Activated CD4-positive, CD25-positive, alpha-beta regulatory T cell treated with anti-CD3 and anti-CD28 coated beads, Interleukin-2, amount 50 U/mL, for 24 hours (primary cell): ENCODE measurements at places on chromosomes 5 and 9.

DNA sequence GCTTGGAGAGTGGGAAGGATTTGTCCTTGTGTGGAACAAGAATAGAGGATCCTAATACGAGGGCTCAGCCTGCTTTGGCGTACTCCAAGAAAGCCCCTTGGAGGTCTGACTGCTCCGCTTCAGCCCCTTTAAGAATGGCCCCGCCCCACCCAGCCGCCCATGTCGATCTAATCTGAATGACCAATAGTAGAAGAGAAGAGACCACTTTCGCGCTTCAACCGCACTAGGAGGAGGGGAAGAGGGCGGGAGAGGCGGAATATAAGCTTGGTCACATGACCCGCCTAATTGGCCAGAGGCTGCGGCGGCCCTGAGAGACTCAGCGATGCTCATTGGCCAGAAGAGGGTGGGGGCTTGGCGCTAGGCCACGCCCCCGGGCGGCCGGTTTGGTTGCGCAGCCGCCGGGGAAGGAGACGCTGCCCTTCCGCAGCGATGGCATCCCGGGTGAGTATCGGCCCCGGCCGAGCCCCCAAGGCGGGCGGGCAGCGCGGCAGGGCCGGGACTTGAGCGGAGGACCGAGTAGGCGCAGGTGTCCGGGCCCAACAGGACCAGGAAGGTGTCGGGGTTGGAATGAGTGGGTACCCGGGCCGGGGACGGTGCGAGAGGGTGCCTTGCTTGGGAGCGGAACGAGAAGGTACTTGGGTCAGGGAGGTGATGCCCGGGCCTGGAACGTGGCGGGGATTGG, at the start of gene MIGA2:
Gene MIGA2 (plus strand): TSS at position 386 of the 682 bp plus-strand sequence. CDS start 3,969 bp downstream, outside the sequence.
- peak; percentile 99 for ATAC-seq

- ATAC-seq: no peak
These were observed 12.1 kb upstream of the RCL1 start for GRCh38 chr9:4780651-4781050.

- ATAC-seq: no peak
These were observed 31.7 kb upstream of the GNA14 start for GRCh38 chr9:77679661-77680368.

DNA sequence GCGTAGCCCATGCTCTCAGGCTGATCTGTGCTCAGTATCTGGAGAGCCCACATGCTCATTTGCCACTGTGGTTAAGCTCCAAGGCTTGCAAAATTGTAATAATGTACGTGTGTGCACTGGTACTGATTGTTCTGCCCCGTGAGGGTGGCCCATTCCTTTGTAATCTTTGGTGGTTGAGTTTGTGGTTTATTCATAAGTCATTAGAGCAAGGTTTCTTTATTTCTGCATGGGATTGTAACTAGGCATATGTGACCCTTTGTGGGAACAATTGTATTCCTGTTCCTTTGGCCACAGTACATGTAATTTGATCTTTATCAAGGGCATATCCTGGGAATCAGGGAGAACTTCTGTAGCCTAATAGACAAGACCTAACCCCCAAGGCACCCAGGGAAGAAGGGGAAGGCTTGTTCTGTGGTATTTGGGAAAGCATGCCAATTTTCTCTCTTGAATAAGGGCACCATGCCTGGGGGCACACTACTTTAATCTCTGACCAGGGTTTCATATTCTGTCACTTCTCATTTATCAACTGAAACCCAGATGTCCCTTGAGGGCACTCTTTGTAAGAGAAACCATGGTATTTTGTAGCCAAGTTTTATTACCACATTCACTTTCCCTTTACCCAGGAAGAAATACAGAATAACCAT, 74.6 kb downstream of the NPR3 start:
- ATAC-seq: no peak

GRCh38 chr5:142719836-142720370, 34.0 kb upstream of the FGF1 start:
- ATAC-seq: no peak

DNA sequence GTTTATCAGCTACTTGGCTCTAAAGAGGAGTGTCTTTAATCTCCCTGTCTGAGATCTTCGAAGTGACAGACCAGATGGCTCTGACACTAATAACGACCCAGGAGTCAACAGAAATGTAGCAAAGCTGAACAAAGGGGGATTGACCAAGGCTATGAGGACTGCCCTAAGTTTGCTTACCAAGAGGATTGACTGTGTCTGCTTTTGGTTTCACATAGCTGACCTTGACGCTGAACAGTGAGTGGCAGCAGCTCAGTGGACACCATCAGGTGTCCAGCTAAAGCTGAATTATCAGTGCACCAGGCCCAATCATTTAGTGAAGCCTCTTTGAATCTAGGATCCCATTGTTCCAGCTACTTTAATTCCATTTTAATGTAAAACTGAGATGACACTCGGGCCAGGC, 262.6 kb downstream of the COX7C start:
- no peak for ATAC-seq

DNA sequence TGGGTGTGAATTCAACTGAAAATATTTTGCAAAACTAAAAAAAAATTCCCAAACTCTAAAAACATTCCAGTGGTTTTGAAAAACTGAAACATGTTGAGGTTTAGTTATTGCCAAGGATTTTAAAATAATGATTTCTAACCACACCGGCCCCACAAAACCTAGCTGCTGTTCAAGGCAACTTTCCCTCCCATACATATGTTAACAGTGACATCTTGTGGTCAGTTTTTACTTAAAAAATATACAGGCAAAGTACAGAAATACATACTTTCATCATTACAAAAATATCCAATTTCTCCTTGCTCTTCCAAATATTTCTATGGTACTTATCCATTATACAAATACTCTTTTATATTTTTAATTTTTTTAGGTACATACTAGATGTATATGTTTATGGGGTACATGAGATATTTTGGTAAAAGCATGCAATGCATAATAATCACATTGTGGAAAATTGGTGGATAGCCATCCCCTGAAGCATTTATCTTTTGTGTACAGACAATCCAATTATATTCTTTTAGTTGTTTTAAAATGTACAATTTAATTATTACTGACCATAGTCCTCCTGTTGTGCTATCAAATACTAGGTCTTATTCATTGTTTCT, 34.4 kb upstream of the MRPS30 start:
- no peak for ATAC-seq

GRCh38 chr9:114450833-114451706, 54.2 kb downstream of the WHRN start:
- ATAC-seq: no peak

- no peak for ATAC-seq
These were observed 60.5 kb downstream of the GLDC start for GRCh38 chr9:6584881-6585597.

DNA sequence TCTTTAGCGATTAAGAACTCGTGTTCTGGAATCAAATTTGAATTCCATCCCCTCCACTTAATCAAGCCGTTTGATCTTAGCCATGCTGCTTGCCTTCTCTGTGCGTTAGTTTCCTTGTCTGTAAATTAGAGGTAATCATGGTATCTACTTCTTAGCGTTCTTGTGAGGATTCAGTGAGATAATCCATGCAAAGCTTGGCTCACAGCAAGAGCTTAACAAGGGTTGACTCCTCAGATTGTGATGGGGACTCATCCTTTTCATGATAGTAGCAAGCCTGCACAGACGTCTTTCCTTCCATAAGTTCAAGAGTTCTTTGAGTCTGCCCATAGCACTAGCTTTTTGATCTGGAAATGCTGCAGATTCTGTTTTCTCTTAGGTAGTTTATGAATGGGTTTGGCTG, 72.8 kb downstream of the TRIO start:
- no peak for ATAC-seq

DNA sequence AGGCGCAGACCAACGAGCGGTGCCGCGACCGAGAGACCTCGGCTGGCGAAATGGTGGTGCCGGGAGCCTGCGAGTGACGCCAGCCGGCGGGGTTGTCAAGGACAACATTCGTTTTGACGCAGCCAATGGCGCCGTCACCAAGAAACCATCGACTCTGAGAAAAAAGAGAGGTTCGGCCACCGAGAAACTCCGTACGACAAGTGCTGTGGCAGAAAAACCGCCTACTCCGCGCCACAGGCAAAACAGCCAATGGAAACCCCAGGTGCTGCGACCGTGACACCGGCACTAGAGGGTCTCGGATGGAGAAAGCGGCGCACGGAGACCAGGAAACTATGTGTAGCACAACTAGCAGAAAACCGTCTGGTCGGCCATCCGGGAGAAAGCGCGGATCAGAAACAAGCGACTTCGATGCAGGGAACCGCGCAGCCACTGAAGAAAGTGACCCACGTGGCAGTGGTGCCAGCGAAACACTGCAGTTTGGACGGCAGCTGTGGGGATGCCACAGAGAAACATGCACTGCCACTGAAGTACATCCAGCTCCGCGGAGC, 88.8 kb downstream of the ANXA2R start:
- ATAC-seq: peak; percentile 44

GRCh38 chr9:104784098-104784497, 20.2 kb downstream of the NIPSNAP3B start:
- no peak for ATAC-seq

DNA sequence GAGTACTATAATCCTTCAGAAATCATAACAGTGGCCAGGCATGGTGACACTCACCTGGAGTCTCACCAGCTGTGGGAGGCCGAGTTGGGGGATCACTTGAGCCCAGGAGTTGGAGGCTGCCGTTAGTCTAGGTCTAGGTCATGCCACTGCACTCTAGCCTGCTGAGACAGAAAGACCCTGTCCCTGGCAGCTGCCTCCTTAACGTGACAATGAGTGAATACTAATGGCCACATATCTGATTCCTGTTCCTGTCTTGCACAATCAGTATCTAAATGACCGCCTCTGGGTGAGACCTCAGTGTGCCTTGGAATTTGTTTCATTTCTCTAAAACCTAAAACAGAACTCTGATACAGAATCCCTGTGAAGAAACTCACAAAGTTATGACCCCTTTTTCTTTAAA, 131.0 kb upstream of the DAB2 start:
- no peak for ATAC-seq

DNA sequence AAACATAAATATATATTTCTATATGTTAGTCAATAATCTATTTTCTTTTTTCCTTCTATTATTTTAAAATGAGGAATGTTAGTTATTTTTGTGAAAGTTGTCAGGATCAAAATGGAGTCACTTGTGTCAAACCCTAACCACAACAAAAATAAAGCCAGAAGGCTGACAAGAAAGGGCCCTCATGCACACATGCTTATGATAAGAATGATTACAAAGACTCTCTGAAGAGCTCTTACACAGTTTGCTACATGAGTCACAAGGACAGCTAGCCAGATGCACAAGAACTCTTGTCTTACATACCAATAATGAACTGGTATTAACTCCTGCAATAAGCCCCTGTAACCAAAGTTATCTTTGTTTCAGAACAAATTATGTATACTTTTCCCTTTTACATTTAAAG, 64.7 kb downstream of the GGTA1 start:
- no peak for ATAC-seq

- peak; percentile 89 for ATAC-seq
These were observed 37.7 kb downstream of the LAMC3 start for GRCh38 chr9:131046581-131047202.

DNA sequence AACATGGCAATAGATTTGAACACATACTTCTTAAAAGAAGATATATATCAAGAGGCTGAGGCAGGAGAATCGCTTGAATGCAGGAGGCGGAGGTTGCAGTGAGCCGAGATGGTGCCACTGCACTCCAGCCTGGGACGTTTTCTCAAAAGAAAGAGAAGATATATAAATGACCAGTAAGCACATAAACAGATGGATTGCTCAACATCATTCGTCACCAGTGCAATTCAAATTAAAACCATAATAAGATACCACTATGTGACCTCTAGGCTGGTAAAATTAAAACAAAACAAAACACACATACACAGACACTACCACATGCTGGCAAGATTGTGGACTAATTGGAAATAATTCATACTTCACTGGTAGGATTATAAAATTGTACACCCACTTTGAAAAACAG, 5.3 kb upstream of the TXN start:
- no peak for ATAC-seq

GRCh38 chr5:484556-484955, 39.7 kb downstream of the SLC9A3 start:
- ATAC-seq: no peak

GRCh38 chr9:92328225-92328624, 2.5 kb downstream of the CENPP start:
- ATAC-seq: no peak

GRCh38 chr9:111533099-111533790, 8.3 kb downstream of the ZNF483 start:
- no peak for ATAC-seq

DNA sequence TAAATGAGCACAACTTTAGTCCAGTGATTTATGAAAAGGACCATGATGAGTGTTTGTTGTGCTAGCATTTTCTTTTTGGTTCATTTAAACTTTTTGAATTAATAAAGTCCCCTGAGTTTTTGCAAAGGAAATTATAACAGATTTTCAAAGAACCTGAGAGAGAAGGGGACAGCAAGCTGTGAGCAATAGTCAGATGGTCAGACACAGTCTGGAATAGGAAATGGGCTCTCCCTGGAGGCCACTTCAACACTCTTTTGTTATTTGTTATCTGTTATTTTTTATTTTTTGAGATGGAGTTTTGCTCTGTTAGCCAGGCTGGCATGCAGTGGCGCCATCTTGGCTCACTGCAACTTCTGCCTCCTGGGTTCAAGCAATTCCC, 171.1 kb downstream of the ARHGEF28 start:
- ATAC-seq: no peak

- no peak for ATAC-seq
These were observed 40.4 kb downstream of the CTNNA1 start for GRCh38 chr5:138793575-138793974.

GRCh38 chr5:62562867-62563266, 15.8 kb upstream of the LRRC70 start:
- no peak for ATAC-seq

- no peak for ATAC-seq
These were observed 51.7 kb downstream of the IRF1 start for GRCh38 chr5:132438917-132439316.

GRCh38 chr5:76818844-76819831, at the start of gene F2RL1:
TSS of gene F2RL1 (plus strand) at chr5:76819030. CDS start at chr5:76819183, 153 bp downstream.
- peak; percentile 71 for ATAC-seq

- no peak for ATAC-seq
These were observed 181.8 kb downstream of the PAPPA start for GRCh38 chr9:116335392-116335791.

DNA sequence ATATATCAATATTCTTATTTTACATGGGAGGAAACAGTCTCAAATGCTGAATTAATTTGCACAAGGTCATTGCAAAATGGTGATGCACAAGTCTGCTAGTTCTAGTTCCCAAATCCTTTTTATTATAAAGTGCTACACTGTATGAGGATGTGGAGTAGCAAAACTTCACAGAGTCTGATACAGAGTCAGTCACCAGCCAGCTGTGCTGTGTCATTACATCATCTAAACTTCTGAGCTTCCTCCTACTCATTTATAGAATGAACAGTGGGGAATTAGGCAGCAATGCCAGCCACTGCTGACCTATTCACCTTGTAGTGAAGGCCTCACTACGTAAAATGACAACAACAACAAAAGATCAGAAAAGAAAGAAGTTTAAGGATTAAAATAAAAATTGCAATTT, 357.8 kb downstream of the TMEM167A start:
- no peak for ATAC-seq

DNA sequence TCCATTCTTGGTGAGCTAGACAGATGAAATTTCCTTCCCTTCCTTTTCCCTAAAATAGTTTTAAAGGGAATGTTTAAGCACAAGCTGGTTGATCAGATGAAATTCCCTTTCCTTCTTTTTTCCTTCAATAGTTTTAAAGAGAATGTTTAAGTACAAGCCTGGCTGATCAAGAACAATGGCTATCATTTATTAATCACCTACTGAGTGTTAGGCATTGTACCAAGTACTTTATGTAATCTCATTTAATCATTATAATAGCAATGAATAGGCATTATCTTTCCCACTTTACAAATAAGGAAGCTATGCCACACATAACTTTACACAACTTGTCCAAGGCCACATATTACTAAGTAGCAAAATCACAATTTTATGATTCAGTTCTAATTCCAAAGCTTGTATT, 152.0 kb upstream of the ACOT12 start:
- ATAC-seq: no peak

GRCh38 chr5:66436721-66437120, 159.5 kb upstream of the MAST4 start:
- ATAC-seq: no peak
